ENCODE measurements at places on chromosomes 7 and 10.

- DNase-seq = no peak
These were observed 67.4 kb upstream of the ZNF438 start for GRCh38 chr10:31099094-31099493.

DNA sequence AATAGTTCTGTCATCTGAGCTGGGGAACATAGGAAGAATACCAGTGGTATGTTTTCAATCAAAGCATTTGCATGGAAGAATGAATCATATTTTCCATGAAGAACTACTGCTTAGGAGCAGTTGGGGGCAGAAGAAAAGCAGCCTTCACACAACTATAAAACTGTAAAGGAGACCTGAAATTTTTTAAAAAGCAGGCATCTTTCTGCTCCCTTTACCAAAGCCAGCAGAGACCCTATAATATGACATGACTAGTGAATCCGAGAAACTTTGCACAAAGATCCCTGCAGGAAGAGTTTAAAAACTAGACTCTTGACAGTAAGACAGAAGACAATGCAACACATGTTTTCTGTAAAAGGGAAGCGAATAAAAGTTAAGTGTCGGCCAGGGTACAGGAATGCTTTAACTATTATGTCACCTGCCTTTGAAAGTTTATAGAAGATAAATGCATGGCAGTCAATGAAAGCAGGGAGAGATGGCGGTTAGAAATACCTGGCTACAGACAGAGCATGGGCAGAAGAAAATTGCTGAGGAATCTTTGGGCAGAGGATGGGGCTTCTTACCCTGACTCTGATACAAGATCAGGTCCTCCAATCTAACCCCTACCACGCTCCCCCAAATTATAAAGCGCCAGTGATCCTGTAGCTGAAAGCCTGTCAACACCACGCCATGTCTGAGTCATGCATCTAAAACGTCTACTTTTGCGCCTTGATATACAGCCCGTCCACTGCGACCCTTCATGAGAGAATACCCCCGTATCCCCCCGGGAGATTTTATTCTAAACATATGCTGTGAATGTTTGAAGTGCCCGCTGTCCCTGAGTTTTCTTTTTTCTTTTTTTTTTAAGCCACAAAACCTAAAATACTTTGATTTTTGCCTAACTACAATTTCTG is 93.1 kb downstream of the GLI3 start:
- no peak for DNase-seq

GRCh38 chr10:73647875-73648651 is 6.8 kb upstream of the MYOZ1 start:
- DNase-seq = no peak

DNA sequence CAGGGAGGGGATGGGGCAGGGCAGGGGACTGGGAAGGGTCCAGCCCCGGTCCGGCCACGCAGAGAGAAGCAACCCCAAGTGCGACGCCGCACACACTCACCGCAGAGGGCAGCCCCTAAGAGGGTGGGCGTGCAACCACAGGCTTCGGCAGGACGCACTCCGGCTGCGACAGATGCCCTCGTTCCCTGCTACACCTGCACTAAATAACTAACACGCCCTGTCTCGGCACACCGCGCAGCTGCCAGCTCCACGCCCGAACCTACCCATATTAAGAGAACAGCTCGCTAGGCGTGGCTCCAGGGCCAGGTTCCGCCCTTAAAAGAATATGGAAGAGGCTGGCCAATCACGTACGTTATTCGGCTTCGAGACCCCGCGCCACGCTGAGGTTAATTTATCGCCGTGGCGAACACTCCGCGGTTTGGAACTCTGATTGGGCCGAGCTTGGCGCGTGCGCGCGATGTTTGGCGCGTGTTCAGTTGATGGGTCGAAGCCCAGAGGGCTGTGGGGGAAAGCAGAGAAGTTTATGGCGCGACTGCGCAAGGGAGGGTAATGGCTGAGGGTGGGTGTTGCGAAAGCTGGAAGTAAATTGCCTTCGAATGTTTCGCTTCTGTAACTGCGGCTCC is 91.1 kb downstream of the OR13A1 start:
- no peak for DNase-seq

DNA sequence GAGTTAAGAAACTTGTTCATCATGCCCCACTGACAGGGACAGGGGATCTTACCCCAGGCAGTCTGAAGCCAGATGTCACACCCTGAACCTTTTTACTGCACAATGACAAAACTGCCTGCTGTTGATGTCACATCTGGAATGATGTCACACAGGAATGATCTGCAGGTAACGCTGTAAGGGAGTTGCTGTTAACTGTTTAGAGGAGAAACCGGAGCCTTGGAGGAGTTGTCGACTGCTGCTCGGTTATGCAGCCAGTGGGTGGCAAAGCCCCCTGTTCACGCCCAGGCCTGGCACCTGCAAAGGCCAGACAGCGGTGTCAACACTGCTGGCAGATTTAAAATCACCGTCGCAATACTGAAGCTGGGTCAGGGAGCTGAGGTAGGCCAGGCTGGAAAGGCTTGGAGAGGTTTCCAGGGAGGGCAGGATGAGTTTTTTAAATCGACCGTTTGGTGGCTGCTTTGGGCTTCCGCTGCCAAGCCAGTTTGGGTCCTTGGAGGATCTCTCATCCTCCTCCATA is 10.0 kb upstream of the SLIT1 start:
- DNase-seq = no peak

DNA sequence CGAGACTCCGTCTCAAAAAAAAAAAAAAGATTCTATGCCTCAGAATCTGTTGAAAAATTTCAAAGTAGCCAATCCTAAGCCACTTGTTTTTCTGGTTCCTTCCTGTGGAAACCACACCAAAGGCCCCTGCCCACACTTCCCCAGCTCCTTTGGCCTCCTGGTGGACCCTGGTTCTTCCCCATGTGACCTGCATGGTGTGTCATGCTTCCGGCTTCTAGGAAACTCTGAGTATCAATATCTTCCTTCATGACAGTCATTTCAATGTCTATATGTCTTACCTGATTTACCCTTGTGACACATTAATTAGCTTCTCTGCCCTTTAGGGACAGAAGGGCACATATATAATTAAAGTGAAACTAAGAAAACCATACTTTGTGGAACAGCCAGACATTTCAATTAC is 80.4 kb upstream of the GRB10 start:
- DNase-seq = no peak

- no peak for DNase-seq
These were observed 83.7 kb upstream of the DUSP5 start for GRCh38 chr10:110413903-110414547.

DNA sequence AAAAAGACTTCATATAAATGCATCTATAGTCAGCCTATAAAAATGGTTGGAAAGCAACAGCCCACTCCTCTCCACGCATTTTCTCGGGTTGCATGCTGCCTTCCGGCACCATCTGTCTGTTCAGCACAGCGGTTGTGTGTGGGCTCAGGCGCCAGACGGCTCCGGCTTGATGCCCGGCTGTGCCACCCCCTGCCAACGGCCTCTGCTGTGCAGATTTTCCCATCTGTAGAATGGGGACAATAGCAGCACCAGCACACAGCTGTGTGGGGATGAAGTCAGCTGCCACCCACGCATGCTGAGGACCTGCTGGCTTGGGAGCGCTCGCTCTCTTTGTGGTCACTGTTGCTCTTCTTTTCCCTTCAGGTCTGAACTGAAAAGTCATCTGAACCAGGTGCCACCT is 19.5 kb downstream of the PRKAG2 start:
- no peak for DNase-seq

DNA sequence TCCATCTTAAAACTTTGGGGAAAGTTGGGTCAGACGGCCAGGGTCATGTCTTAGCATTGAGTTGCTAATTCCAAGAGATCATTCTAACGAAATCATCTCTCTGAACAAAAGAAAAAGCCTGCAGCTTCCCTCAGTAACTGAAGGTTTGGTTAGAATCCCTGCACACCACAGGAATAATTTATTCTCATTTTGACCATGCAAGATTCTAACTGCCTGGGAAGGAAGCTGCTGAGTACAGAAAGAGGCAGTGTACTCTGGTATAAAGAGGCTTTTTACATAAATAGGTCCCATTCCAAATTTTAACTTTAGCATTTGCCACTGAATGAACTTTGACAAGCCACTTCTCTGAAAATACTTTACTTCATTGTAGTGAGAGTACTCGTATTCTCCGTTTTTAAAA is 76.9 kb upstream of the RSBN1L start:
- DNase-seq = no peak

GRCh38 chr10:11472158-11472753 is 139.2 kb downstream of the USP6NL start:
- DNase-seq = peak; percentile 46

GRCh38 chr10:30883116-30883515 is 148.5 kb downstream of the ZNF438 start:
- DNase-seq = no peak

DNA sequence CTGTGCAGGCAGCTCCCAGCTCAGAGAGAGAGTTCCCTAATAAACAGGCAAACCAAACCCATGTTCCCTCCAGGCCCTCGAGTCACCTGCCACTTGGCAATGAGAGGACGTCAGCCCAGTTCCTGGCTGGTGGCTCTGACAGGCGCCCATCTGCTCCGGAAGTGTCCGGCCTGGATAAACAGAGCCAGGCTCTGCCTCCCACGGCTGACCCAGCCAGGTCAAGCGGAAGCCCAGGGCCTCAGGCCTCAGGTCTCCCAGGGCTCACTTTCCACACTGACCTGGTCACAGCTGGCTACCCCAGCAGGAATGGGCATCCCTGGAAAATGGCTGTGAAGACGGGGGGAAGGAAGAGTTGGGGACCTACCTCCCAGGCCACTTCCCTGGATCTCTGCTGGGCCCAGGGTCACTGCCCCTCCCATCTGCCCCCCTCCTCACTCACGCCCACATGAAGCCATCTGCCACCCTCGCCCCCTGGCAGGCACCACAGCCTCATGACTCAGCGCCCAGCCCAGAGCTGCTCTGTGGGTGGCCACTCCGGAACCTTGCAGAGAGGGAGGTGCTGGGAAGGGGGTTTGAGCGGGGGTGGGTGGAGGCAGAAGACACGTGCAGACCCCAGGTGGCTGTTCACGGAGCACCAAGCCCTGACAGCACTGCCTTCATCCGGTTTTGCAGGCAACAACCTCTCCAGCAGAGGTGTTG is 37.4 kb upstream of the DUSP5 start:
- DNase-seq = peak; percentile 43

DNA sequence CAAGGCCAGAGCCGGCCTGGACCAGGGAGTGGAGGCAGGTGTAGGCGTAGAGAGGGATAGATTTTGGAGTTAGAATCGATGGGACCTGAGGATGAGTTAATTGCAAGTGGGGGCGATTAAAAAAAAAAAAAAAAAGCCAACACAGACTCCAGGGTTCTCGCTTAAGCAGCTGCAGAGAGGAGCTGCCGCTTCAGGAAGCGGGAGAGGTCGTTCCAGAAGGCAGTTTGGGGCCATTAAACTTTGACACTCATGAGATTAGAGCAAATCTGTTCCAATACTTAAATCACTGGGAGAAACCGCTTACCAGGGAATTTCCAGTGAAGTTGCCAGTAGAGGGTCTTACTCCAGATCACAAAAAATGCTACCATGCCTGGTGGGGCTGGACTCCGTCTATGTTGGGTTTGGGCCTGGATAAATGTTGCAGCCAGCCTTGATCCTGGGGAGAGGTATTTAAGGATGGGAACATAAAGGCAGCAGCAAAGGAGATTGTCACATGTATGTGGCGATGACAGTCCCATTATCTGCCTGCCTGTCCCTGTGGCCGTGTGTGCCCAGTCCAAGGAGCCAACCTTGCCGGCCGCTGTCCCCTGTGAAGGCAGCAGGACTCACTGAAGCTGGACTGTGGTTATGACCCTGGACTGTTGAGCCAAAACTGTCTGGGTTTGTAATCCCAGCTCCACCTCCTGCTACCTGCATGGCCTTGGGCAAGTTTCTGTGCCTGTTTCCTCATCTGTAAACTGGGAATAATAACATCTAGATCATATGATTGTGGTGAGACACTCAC is 23.9 kb upstream of the GRID1 start:
- no peak for DNase-seq

DNA sequence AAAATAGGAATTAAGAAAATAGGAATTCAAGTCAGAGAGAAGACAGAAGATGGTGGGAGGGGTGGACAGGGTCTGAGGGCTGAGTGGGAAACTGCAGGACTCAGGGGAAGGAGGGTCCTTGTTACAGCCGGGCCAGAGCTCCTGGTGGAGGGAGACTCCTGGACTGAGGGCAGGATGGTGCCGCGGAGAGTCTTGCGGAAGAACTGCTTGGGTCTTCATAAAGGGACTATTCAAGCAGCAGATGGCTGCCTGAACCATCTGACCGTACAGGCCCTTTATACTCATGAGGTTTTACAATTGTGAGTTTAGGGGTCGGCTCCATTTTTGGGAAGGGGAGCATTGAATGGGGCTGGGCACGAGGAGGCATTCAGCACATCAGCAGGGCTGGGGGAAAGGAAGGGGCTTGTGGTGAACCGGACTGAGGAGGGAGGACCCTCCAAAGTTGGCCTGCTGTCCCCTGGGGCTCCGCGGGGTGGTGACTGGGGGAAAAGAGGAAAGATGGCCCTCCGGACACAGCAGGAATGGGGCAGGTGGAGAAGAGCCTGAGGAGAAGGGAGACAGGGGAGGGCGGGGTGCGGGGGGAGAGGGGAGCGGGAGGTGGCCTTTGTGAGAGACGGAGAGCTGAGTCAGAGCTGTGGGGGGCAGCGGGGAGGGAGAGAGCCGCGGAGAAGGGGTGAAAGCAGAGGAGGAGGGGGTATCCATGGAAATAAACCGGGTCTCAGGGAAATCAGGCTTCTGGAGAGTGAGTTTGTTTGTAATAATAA is 1.5 kb downstream of the FAM131B start:
- no peak for DNase-seq

DNA sequence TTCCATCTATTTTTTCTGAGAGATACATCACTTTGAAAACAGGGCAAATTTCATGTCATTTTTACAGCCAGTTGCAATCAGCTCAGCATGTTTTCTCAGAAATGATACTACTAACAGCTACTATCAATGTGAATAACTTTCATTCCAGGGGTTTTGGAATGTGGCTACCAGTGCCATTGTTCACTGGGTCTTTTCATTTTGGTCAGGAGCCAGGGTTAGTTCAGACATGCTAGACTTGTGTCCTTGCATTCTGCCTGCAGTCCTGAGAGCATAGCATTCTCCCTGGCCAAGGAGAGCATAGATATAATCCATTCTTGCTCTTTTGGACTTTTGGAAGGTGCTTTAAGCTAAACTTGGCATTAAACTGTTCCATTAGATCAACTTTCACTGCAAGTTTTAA is 160.9 kb upstream of the NEBL start:
- no peak for DNase-seq

DNA sequence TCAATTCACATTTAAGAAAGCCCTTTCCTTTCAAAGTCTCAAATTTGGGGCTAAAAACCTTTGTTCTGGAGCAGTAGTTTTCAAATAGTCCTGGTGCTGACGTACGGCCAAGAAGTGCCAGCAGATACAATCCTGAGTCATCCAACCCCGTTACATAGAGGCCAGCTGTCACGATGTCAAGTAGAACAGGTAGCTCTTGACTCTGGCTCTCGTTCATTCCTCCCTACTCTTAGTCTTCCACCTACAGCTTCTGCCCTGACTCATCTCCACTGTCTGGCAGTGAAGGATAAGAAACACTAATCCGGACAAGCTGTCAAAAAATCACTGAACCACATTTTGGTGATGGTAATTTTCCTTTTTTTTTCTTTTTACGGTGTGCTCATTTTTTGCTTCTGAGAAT is 132.4 kb upstream of the PTN start:
- DNase-seq = no peak
